ENCODE measurements at places on chromosomes 6 and 20.
A peak's percentile ranks its signal among the peaks of the same experiment; 100 is the strongest.

DNA sequence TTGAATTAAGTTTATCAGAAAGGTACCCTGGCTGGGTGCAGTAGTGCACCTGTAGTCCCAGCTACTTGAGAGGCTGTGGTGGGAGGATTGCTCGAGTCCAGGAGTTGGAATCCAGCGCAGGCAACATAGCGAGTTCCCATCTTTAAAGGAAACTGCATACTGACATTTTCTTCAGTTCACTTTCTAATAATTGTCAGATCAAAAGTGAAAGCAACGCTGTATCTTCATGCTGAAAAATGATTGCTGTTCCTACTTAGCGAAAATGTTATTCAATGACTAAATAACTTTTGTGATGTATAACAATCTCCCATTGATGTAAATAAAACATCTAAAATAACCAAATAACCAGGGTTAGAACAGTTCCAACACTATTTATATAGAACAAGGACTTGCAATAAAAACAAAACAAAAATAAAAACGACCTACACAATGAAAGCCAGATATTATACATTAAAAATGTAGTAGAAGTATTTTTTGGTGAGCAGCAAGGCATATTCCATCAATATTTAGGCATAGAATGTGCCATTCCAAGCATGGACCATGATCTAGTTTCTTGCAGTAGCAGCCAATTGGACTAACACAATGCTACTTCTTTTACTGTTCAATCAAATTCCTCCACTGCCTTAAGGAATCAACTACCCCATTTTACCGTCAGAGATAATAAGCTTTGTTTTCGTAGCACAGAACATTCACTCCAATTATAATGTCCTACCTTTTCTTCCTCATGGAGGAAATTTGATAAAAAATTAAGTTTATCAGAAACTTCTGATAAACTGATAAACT, 1.5 kb downstream of the LATS1 start:
- DNase-seq, result no peak

DNA sequence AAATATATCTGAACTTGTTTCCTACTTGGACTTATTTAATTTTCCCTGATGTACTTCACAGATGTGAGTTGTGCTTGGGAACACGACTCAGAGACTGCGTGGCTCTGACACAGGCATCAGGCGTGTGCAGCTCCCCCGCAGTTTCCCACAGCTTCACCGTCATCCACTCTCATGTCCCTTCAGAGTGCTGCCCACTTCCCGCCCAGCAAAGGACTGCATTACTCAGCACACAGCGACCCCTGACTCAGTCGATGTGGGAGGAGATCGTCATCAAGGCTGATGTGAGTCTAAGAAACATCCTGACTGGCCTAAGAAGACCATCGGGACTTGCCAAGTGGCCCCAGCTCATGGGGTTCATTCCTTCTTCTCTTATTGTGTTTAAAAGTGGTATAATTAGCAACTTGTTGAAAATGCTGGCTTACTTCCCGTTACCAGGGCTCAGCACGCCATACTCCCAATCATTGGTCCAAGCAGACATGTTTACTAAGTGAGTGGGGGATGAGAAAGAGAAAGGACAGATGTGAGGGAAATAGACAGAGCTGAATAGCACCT, 539.4 kb upstream of the JARID2 start:
- DNase-seq, result no peak

DNA sequence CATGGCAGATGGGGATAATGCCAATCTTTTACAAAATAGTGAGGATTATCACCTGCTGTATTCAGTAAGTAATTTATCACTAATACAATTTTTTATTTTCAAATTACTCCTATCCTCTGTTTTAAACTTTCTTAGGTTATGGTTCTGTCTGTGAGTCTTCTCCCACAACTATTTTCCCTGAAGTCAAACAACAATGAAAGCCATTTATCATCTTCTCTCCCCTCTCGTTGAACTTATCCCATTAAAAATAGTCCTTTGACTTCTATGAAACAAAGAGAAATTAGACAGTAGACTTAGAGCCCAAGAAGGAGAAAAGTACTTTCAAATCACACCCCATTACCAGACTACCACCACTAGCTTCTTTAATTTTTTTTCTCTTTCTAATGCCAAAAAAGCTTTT, 147.7 kb downstream of the SIM1 start:
- no peak for DNase-seq

DNA sequence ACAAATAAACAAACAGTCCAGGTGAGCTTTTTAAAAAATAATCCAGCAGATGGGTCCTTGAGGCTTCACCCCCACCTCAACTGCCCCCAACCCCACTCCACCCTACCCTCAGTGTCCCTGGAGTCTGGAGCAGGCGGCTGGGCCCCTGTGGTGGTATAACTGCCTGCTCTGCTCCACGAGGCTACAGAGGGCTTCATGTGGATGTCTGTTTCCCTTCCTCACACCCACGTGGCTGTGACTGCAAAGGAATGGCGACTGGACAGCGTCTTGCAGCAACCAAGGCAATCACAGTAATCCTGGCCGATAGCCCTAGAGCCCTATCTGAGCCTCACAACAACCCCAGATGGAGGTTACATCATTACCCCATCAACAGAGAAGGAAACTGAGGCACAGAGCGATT, 76.5 kb downstream of the SLC2A10 start:
- no peak for DNase-seq

DNA sequence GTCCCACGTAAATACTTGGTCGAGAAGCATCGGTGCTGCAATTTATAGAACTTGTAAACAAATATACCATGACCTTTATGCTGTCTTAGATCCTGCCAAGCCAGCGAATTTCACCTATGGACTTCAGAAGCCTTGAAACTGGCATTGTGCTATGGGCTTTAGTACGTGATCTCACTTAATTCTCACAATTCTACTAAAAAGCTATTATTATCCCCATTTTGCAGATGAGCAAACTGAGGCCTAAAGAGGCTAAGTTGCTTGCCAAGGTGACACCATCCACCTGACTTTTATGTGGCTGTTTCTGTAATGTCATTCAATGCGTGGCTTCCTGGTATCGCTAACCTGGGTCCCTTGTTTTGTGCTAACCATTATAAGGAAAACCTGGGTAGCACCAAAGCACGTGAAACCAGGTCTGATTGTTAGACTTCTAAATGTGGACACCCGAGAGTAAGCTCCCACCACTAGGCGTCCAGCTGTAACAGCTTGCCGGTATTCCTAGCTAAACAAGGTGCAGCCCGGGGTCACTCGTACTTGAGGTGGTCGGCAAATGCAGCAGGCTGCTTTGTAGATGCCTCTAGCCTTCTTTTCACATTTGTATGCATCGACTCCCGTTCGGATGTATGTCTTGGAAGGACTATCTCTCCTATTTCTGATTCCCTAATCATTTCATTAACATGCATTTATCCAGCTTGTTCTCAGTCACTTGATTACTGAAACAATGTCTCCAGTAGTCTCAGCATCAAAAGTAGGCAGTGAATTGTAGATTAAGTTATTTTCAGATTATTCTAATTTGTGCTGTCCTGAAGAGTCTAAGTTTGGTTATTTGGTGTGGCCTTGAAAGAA, 1.1 kb downstream of the SYNJ2 start:
- DNase-seq, result no peak

DNA sequence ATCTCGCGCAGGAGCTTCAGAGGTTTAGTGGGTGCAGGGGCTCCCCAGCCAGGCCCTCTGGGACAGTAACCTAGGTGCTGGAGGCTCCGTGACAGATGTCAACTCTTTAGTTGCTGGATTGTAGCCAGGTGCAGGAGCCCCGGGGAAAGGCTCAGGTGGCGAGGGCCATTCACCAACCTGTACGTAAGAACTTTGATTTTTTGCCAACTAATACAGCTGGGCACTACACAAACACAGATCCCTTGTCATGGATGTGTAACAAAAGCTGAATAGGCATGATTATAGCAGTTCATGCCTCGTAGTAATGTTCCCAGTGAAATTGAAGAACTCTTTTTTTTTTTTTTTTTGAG, 82.6 kb downstream of the CDC5L start:
- DNase-seq, result no peak

DNA sequence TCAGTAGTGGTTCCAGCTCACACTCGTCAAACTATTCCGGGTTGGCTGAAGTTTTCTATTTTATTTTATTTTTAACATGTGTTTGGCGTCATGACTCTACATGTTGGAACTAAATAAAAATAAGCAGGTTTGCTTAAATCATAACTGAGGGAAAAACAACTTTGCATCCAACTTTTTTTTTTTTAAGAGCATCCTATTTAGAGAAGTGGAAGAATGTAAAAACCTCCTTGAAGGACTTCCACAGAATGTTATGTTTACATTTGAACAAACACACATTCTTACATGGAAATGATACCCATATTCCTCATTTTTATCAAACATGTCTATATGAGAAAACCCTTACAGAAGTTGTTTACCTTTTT, 659 bp downstream of the PRDM1 start:
- no peak for DNase-seq

- DNase-seq, result no peak
These were observed 13.0 kb downstream of the SERPINB6 start for GRCh38 chr6:2958331-2958711.

DNA sequence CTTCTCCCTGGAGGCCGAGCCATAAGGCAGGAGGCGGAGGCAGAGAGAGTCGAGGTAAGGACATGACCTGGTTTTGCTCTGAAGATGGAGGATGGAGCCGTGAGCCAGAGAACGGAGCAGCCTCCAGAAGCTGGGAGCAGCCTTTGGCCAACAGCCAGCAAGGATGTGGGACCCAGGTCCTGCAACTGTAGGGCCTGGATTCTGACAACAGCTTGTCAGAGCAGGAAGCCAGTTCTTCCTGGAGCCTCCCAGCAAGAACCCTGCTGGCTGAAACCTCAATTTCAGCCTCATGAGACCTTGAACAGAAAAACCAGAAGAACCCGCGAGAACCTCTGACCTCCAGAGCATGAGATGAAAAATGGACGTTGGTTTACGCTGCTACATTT, 13.4 kb upstream of the MRGBP start:
- DNase-seq, result no peak

- DNase-seq, result no peak
These were observed 27.6 kb upstream of the FAM83C start for GRCh38 chr20:35319871-35320197.

DNA sequence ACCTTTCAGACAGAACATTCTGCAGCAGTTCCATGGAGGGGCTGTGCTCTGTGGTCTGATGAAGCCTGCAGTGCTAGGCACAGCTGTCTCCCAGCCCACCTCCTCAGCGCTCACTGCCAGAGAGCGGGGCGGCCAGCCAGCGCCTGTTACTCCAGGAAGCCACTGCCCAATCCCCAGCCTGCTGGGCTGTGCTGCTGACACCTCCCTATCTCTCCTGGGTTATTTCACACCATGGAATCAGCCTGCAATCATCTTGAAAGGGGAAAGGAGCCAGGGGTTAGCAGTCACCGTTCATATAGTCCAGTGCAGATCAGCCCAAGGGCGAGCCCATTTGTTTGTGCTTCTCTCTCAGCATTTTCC, 46.3 kb upstream of the NHSL1 start:
- peak; percentile 59 for DNase-seq

GRCh38 chr6:44733868-44734267, 346.4 kb downstream of the CDC5L start:
- no peak for DNase-seq

GRCh38 chr6:36577301-36577700, 16.9 kb upstream of the SRSF3 start:
- DNase-seq, result no peak

- no peak for DNase-seq
These were observed 159.1 kb upstream of the TOP1 start for GRCh38 chr20:40869218-40870147.

- DNase-seq, result peak; percentile 73
These were observed 24.8 kb downstream of the C6orf15 start for GRCh38 chr6:31087494-31088089.

DNA sequence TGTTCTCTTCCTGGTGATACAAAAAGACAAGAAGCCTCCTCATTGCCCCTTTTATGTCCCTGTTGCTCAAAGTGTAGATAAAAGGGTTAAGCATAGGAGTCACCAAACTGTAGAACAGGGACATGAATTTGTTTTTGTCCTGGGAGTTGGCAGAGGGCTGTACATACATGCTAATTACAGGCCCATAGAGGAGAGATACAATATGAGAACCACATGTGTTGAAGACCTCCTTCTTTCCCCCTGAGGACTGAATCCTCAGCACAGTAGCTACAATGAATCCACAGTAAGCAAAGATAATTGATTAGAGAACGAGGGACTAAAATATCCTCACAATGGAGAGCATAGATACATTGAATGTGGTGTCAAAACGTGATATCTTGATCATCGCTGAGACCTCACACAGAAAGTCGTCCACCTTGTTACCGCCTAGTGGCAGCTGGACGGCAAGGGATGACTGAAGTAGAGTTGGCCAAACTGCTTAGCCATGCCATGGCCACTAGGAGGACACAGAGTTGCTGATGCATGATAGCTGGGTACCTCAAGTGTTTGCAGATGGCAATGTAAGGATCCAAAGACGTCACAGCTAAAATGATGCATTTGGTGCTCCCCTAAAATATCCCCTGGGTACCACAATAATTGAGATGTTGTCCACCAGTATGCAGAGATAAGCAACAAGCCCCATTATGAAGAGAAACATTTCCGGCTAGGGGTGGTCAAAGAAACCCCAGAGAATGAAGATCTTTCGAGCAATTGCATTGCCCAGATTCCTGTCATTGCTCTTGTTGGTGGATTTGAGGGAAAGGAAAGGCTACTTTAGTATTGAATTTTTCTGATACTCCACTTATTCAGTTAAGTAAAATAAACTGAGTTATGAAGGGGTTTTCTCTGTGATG, 15.0 kb downstream of the OR2B3 start:
- DNase-seq, result no peak

- DNase-seq, result no peak
These were observed 3.7 kb upstream of the FAXC start for GRCh38 chr6:99353126-99353525.

DNA sequence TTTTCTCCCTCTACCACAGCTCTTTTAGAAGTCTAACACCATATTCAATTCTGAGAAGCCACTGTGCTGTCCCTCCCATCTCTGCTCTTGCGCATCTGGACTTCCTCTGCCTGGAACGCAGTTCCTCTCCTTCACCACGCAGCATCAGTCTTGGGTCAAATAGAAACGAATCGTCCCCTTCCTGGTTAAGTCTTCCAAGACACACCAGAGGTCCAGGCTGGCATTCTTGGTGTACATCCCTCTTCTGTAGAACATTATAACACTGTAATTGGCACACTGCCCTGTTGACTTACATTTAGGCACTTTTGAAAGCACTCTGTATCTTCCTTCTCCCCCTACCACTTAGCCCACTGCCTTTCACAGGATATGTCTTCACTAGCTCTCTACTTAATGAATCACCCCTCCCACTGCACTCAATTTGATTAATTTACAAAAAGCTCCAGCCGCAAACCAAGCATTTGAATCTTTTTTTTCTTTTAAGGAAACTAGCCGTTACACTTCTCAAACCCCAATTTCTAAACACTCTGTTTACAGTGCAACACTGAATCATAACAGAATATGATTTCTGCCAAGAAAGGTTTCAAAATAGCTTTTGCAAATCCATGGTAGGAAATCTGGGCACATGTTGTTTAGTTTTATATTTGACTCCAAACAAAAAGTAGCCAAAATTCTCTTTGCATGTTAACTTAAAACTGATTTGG, 140.8 kb upstream of the CARMIL1 start:
- no peak for DNase-seq

DNA sequence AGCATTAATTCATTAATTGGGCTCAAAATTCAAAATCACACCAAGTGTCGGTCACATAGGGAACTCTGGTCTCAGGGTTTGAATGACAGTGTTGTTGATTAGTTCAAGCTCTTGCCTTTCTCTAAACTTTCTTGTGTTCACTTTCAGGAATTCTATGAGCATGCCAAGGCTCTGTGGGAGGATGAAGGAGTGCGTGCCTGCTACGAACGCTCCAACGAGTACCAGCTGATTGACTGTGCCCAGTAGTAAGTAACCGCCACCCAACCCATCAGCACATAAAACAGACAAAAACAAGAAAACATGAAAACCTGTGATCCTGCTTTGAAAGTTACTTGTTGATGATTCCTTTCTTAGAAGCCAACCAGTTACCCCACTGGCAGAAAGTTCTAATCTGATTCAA, 52.7 kb downstream of the GNAS start:
- DNase-seq, result no peak
